ENCODE measurements at places on chromosomes 7 and 10.

DNA sequence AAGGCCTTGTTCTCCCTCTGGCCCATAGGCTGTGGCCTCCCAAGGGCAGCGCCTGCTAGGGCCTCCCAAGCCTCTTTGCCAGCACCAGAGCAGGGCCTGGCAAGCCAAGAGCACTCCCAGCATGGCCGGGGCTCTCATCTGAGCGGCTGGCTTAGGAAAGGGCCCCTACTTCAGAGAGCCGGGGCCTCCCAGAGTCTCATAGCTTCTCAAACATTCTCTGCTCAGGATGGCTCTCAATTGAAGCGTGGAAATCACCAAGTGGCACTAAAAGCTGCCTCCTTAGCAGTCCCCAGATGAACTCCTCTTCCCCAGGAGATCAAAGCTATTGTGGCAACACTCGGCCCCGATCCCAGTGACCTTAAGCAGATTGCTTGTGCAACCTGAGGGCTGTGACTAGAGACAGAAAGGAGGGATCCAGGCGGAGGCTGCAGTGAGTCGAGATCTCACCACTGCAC lies 69.4 kb downstream of the FAM53B start:
- DNase-seq, result no peak

- DNase-seq, result no peak
Measured at GRCh38 chr7:157579425-157579824, 242.6 kb downstream of the DNAJB6 start.

GRCh38 chr10:102342958-102343357 lies 52.5 kb upstream of the NFKB2 start:
- DNase-seq, result no peak

- DNase-seq, result no peak
Measured at GRCh38 chr7:5699467-5700384, 81.7 kb downstream of the RNF216 start.
